ENCODE measurements at places on chromosomes 1 and 21.

- DNase-seq, result no peak
Observed at GRCh38 chr1:161307892-161308638, 1.7 kb downstream of the MPZ start.

- peak; percentile 71 for DNase-seq
Observed at GRCh38 chr1:33180226-33180910, 1.5 kb downstream of the TRIM62 start.

DNA sequence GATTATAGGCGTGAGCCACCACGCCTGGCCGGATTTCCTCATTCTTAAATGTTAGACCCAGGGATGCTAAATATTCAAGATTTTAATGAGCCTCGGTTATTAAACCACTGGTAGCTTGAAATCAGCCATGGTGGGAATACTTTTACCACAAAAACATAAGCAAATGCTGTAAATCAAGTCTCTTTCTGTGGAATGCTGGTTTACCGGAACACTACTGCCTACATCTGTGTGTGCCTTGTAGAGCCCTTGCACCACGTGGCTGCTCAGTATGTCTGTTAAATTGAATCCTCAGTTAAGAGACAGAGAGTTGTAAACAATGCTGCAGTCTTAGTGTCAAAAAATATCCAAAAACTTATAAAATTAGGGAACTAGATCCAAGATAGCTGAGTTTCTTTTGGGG lies 26.8 kb upstream of the CNN3 start:
- DNase-seq, result no peak

DNA sequence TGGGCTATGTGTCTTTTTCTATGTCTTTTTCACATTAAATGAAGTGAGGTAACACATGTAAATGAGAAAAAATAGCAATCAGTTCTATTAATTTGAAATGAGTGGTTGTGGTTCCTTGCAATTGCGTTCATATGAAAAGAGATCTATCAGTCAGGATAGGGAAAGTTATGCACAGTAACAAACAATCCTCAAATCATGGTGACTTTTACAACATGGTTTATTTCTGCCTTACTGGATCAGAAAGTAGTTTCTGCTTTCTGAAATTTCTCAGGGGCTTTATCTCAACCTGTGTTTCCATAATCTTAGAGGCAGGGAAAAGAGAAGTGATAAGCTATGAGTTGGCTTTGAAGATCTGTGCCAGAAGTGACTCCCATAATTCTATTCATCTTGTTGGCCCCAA lies 39.0 kb downstream of the DOP1B start:
- DNase-seq, result no peak

DNA sequence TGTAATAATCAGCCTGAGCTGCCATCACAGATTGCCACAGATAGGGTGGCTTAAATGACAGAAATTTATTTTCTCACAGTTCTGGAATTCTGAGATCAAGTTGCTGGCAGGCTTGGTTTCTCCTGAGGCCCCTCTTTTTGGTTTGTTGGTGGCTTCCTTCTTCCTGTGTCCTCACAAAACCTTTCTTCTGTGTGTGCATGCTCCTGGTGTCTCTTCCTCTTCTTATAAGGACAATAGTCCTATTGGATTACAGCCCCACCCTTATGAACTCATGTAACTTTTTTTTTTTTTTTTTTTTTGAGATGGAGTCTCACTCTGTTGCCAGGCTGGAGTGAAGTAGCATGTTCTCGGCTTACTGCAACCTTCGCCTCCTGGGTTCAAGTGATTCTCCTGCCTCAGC lies 41.0 kb upstream of the F3 start:
- DNase-seq, result no peak
